Chondrocyte (in vitro differentiated cells): ENCODE measurements at places on chromosomes 16 and 17. TPM values are rescaled to one million over a fixed set of nuclear protein-coding genes. Genes with fewer than 3 reads are reported as not detected.

- no peak for DNase-seq
Observed at GRCh38 chr17:39151150-39151942, at the start of gene PLXDC1. Gene PLXDC1, minus strand, starts transcription at chr17:39151637. Its CDS starts 200 bp downstream, at chr17:39151437.

- DNase-seq = no peak
Observed at GRCh38 chr17:4068918-4069317, 73.9 kb downstream of the ZZEF1 start.

DNA sequence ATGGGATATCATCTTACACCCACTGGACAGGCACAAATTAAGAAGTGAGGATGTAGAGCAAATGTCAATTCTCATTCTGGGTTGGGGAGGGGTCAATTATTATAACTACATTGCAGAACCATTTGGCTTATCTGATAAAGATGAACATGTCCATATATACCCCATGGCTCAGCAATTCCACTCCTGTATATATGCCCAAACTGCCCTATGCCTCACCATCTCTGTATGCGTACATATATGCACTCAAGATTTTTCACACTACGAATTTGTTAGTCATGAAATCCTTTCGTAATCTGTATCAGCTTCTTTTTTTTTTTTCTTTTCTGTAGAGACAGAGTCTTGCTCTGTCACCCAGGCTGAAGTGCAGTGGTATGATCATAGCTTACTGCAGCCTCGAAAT is 20.8 kb upstream of the CNEP1R1 start:
- no peak for DNase-seq

BAHCC1 gene
- total RNA-seq = 20.6 to 32.3 TPM (median 22.7 TPM) in 3 replicates

ENPP7 gene
- not detected in 3 replicates for total RNA-seq

PMFBP1 gene
- 0.26 to 0.92 TPM (median 0.30 TPM) in 3 replicates for total RNA-seq

STAC2 gene
- 0.35 to 1.1 TPM (median 0.44 TPM) in 3 replicates for total RNA-seq
